Activated T-helper 1 cell treated with anti-CD3 and anti-CD28 coated beads, Interleukin-12 subunit alpha, Interleukin-12 subunit beta, Interleukin-2, Interleukin-4 antibody, amounts not matched to agents 30 ng/mL and 10 ng/mL and 1 ng/mL, durations not matched to agents 14 hours and 24 hours and 36 hours (primary cell): ENCODE measurements at places on chromosomes 6 and 20. TPM values are rescaled to one million over a fixed set of nuclear protein-coding genes. Genes with fewer than 3 reads are reported as not detected.

- DNase-seq, result no peak
- H3K4me1 ChIP-seq, result no peaks in the 10 kb centered on the region
- H3K4me3 ChIP-seq, result no peak overlapping the region
- no peaks in the 10 kb centered on the region for H3K36me3 ChIP-seq
- H3K27me3 ChIP-seq, result no peaks in the 10 kb centered on the region
Measured at GRCh38 chr6:78580923-78581322, 286.4 kb upstream of the IRAK1BP1 start.

DNA sequence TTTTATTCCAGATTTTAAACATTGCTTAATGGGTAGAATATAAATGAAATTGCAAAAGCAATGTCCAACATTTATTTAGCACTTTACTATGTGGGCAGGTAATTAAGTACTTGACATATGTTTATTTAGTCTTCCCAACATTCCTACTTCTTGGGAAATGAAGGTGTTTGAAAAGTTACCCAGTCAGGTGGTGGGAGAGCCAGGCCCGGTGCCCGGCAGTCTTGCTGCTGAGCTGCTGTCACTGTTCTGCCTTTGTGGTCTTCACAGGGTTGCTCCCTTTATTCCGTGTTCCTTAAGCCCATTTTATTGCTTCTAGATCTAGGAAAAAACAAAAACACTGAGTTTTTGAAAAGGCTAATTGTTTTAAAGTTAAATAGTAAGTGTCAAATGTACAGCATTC lies 42.6 kb upstream of the TULP4 start:
- no peak overlapping the region for H3K4me3 ChIP-seq
- no peak for DNase-seq
- H3K36me3 ChIP-seq, result peaks cover 18% of the 10 kb centered on the region
- no peak overlapping the region for H3K27ac ChIP-seq
- H3K27me3 ChIP-seq, result no peaks in the 10 kb centered on the region

DNA sequence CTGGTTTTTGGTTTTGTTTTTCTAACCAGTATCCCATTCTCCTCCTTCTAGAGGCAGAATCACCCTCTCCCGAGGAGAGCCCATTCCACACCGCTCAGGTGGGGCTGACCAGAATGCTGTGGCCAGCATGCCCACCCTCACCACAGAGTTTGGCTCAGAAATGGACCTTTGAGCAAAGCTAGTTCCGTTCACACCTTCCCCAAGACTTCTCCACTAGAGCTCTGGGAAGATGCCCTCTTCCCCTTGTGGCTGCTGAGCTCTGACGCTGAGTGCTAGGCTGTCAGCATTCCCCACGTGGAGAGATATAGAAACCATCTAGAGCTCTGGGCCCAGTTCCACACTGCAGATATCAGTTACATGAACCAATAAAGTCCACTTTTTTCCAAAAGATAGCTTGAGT lies 7.9 kb downstream of the GPLD1 start:
- H3K27me3 ChIP-seq, result peaks cover 2% of the 10 kb centered on the region
- DNase-seq, result no peak
- H3K36me3 ChIP-seq, result no peaks in the 10 kb centered on the region
- H3K27ac ChIP-seq, result no peak overlapping the region
- no peaks in the 10 kb centered on the region for H3K4me1 ChIP-seq

MKKS gene
- 6.7 and 7.5 TPM in 2 replicates for total RNA-seq

CAGE1 gene
- 0.13 and 0.20 TPM in 2 replicates for total RNA-seq

RHAG gene
- total RNA-seq, result not detected in 2 replicates

HDGFL1 gene
- total RNA-seq, result not detected in 2 replicates

SIGLEC1 gene
- total RNA-seq, result not detected in 2 replicates

ADGRF5 gene
- total RNA-seq, result not detected in 2 replicates
